ENCODE measurements at places on chromosomes 11 and 22.

- DNase-seq: no peak
These were observed 192.1 kb downstream of the LUZP2 start for GRCh38 chr11:24688981-24689380.

- no peak for DNase-seq
These were observed 14.4 kb upstream of the OOSP1 start for GRCh38 chr11:59923813-59924212.

DNA sequence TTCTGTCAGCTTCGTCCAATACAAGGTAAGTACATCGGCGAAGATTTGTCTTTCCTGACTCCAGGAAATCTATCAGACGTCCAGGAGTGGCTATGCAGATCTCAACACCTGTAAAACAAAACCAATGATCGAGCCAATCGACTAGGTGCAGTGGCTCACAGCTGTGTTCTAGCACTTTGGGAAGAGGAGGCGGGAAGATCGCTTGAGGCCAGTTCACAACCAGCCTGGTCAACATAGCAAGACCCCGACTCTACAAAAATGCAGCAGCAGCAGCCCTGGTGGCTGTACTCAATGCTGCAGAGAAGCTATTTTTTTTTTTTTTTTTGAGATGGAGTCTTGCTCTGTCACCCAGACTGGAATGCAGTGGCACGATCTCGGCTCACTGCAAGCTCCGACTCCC, 11.2 kb downstream of the DDX17 start:
- DNase-seq: no peak

GRCh38 chr11:103013421-103013820, 57.9 kb upstream of the MMP13 start:
- DNase-seq: no peak

DNA sequence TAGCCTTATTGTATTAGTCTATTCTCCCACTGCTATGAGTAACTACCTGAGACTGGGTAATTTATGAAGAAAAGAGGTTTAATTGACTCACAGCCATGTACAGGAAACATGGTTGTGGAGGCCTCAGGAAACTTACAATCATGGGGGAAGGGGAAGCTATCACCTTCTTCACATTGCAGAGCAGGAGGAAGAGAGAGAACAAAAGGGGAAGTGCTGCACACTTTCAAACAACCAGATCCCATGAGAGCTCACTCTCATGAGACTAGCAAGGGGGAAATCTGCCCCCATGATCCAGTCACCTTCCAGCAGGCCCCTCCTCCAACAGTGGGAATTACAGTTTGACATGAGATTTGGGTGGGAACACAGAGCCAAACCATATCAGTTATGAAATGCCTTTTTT, 179.4 kb downstream of the ARHGAP42 start:
- no peak for DNase-seq

GRCh38 chr11:96384156-96384555, 5.6 kb downstream of the CCDC82 start:
- DNase-seq: no peak

GRCh38 chr22:49193348-49193747, 634.3 kb downstream of the BRD1 start:
- DNase-seq: no peak

Data from stimulated activated CD4-positive, alpha-beta T cell treated with anti-CD3 and anti-CD28 coated beads, TNF-alpha, amount 100 ng/mL, for 1 hour (primary cell).